Left lung (tissue), 14 donors: ENCODE measurements at places on chromosomes 5 and 9. TPM values are rescaled to one million over a fixed set of nuclear protein-coding genes. Genes with fewer than 3 reads are reported as not detected.

GRCh38 chr5:113024076-113024697 is 47.6 kb downstream of the DCP2 start:
- peaks cover 64% of the 10 kb centered on the region for H3K36me3 ChIP-seq
- no peak for DNase-seq
- H3K27me3 ChIP-seq: no peaks in the 10 kb centered on the region
- H3K4me1 ChIP-seq: peaks cover 19% of the 10 kb centered on the region
- no peak overlapping the region for H3K4me3 ChIP-seq

Gene STARD4
- 38.9 TPM for polyA plus RNA-seq

Gene ORM2
- 0.46 TPM for polyA plus RNA-seq

Gene CTSV
- polyA plus RNA-seq: 2.7 TPM
